ENCODE measurements at places on chromosomes 6 and 20.

DNA sequence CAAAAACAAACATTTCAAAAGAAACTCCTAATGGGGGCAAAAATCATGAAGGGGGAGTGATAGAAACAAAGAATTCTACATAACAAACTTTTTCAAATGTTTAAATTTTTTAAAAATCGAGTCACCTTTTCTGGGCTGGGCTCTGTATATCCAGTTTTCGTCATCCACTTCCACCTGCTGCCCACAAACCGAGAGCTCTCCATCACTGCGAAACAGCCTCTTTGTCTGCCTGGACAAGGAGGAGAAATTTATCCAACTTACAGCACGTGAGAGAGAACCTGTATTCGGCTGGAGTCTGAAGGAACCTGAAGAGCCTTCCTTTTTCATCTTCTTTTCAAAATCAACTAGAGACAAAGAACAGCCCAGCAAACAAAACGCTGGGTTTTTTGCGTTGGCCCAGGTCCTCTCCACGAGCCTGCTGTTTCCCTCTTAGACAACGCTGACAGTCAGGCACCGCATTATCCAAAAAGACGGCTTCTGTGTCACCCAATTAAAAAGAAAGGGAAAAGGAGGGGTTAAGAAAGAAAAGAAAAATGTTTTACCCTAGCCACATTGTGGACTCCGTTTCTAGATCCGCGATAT, 72.4 kb upstream of the NHSL1 start:
- DNase-seq: no peak

DNA sequence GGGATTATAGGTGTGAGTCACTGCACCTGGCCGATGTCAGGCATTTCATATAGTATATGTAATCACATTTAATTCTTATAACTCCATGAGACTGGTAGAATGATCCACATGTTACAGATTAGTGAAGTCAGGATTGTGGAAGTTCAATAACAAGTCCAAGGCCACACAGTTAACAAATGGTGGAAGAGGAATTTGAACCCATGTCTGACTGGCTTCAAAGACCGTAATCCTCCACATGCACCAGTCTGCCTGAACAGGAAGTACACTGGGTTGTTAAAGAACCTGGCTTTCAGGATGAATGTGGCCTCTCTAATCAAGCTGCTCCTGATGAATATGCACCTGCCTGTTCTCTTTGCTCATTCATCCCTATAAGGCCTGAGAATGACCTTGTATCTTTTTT, 122.0 kb upstream of the HDAC2 start:
- no peak for DNase-seq

DNA sequence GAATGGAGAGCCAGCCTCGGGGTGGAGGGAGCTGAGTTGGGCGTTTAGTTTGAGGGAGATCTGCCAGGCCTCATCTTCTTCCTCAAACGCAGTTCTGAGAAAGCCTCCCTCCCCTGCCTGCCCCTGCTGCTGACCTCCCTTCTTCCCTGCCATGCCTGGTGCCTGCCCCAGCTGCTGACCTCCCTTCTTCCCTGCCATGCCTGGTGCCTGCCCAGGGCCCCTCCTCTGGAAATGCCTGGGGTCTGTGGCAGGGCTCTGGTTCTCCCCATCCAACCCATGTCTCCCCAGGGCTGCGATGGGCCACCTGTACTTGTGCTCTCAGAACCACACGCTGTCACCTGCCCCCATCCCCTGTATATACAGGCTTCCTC, 114.6 kb downstream of the VEGFA start:
- DNase-seq: no peak

DNA sequence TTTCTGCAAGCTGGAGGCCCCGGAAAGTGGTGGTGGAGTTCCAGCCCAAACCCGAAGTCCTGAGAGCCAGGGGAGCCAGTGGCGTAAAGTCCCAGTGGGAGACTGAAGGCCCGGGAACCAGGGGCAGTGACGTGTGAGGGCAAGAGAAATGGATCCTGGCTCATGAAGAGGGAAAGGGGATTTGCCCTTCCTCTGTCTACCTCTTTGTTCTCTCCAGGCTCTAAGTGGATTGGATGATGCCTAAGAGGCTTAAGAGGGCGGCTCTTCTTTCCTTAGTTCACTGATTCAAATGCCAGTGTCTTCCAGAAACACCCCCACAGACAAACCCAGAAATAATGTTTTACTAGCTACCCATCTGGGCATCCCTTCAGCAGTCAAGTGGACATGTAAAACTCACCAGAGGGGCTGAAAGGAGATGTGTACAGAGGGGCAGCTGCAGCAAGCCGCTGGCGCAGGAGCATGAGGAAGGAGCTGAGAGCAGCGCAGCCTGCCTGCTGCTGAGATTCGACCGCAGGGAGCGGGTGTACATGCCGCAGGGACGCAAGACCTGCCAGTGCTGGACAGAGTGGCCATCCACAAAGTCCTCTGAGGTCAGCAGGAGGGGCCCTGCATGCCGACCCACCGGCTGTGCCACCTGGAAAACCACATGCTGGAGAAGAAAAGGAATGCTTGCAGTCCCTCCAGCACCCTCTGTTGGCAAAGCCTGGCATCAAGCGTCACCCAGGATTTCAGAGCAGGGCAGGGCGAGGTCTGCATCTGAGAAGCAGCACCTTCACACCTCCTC, 29.5 kb downstream of the CDYL start:
- DNase-seq: no peak

DNA sequence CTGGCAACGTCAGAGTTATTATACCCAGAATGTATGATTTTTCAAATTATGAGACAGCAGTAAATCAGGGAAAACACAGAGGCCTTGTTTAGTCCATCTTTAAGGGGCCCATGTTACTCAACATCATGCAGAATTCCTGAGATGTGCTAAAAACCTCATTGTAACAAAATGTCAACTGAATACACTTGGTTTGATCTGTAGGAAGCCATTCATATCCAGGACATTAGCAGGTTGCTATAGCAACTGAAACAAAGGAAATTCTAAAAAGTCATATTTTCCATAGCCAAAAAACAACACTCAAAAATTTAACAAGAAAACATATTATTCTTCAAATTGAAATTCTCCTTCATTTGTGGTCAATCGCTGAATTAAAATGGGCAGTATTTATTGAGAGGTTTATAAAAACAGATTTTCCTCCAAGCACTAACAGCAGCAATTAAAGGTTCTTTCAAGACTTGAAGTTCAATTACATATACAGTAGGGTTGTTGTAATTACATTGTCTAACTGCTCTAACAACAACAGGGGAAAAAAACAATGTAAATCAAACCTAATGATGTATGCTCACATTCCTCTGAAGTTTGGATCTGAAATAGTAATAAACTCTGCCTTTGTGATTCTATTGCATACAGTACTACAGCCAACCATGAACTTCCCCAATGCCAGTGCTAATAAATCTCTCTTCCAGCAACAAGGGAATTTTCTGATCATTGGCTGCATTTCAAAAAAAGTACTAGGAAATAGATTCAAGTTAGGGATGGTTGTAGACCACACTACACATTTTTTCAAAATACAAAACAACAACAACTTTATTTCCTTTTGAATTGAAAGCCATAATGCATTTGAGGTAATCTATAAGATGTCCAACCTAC, 34.9 kb downstream of the COL12A1 start:
- no peak for DNase-seq

GRCh38 chr6:155645325-155645724, 189.7 kb upstream of the NOX3 start:
- DNase-seq: no peak

- DNase-seq: no peak
Observed at GRCh38 chr6:113306552-113307145, 550.5 kb upstream of the MARCKS start.

DNA sequence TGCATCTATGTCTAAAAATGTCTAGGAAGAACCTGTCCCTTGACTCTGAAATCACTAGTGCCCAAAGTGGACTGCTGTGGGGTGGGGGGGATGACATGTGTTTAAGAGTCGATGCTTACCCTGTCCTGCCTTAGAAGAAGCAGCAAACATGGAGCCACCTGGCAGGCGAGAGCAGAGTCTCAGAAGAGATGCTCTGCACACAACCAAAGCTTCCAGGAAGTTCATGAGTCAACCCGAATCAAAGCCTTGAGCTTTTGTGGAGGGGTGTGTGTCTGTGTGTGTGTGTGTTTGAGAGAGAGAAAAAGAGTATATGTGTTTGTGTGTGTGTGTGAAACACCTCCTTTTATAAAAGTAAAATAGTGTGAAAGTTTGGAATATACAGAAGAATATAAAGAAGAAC, 269.9 kb downstream of the ALDH8A1 start:
- no peak for DNase-seq

GRCh38 chr20:33753763-33754162, 22.0 kb downstream of the ZNF341 start:
- no peak for DNase-seq

DNA sequence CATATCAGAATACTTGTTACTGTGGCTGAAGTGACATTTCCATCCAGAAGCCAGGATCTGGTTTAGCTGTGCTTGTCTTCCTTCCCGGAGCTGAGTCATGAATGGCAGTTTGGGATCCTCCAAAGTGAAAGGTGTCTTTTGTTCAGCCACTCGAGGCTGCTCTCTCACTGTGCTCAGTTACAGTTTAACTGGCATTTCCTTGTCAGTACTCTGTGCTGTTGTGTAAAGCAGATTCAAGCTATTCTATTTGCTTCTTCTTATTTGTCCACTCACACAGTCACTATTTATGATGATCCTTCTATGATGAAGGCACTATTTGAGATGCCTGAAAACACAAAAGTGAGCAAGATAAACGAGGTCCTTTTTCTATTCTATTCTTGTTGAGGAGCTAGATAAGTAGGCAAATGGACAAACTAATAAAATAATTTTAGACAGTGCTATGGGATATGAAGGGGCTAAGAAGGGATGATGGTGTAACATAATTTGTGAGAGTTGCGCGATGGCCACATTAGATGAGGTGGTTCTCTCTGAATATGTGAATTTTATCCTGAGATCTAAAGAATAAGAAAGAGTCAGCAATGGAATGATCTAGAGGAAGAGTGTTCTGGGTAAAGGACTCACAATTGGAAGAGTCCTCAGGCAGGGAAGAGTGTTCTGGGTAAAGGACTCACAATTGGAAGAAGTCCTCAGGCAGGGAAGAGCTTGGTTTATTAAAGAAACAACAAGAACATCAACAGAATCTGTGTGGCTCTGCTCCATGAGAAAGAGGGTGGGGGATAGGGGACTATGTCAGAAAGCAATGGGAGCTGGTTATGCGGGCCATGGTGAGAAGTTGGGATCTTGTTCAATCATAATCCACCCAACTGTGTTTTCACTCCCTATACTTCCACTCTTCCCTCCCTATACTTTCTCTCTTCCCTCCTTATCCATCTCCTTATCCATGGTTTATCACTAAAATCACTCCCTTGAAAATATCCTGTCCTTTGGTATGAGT, 40.1 kb downstream of the CYP24A1 start:
- no peak for DNase-seq

DNA sequence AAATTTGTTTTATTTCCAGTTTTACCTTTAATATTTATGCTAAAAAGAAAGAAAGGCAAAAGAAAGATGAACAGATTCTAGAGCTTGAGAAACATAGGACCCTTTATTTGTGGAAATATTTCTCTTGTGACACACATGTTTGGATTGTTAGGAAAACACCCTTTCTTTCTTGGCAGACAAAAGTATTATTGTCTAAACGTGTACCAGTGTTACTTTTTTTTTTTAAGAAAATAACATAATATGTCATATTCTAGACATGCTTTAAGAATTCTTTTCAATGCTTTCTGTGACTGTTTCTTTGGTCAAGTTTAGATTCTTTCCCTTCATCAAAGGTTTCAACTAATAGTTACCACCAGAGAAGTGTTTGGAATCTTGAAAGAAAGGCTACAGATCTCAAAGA, 183.4 kb upstream of the CNR1 start:
- no peak for DNase-seq

GRCh38 chr6:56334937-56335336, 87.6 kb upstream of the COL21A1 start:
- DNase-seq: no peak

DNA sequence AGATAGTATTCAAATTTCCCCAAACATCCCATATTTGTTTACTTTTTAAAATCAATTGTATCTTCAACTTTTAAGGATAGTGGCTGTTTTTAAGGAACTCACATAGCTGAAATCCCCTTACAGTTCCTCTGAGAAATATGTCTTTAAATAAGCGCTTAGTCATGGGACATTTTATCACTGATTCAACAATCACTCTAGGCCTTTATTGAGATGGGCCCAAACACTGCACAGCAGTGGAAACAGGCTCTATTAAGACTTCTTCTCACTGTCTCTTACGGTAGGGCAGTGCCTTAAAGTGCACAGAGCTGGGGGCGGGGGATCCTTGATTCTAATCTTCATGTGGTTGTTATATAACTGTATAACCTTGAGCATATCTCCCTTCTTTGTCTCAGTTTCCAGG, 59.8 kb upstream of the RREB1 start:
- DNase-seq: no peak

GRCh38 chr6:52077180-52077884, 10.1 kb downstream of the PKHD1 start:
- DNase-seq: no peak

DNA sequence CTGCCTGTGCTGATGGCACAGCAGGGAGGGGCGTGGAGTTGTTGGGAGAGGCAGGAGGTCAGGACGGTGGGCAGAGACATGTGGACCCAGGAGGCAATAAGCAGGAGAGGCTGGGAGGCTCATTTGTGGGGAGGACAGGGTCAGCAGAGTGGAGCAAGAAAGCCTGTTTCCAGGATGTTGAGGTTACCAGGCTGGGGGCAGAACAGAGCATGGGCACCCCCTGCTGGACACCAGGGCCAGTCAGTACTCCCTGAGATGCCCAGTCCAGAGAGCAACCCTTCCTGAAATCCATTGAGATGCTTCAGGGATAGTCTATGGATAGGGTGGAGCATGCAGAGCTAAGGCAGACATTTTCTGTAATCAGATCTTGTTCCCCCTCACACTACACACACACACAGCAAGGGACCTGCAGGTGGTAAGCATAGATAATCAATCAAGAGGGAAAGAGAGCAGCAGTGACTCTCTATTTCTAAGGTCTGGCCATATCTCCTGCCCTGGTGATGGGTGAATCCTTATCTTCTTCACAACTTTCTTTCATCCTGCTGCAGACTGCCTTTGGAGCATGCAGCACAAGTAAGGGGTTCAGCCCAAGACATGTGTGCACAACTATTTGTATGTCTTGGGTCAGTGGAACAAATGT, 41.7 kb downstream of the MOCS1 start:
- DNase-seq: no peak

DNA sequence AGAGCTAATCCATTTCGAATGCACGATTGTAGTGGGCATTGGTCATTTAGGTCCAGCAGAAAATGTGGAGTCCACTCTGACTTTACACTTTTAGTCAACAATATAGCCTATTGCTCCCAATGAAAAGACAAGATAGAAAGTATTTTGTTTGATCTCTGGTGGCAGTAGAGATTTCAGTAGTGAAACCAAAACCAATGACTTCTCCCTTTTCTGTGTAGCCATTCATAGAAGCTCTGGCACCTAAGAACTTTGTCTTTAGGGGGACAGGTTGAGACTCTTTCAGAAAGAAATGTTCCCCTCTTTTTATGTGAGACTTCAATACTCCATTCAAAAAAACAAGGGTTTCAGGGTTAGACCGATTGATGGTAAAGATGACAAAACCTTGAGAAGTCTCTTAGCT, 510.8 kb upstream of the POU3F2 start:
- no peak for DNase-seq
